Activated naive CD4-positive, alpha-beta T cell treated with anti-CD3 and anti-CD28 coated beads for 36 hours (primary cell): ENCODE measurements at places on chromosomes 2 and 18.
A peak's percentile ranks its signal among the peaks of the same experiment; 100 is the strongest.

DNA sequence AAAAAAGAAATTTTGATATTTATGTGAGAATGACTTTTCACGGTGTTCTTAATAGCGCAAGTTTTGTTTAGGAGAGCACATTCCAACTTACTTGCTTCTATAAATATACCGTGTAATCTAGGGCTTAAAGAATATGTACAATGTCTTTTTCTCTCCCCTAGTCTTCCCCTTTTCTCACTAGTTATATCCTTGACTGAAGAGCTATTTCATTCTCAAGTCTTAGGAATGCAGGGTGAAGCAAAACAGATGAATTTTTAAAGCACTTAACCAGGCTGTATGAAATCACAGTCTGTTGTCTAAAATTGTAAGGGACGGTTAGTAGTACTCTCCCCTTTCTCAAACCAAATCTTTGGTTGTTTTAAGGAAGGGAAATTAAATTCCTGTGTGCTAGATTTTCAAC lies 29.6 kb upstream of the SLC30A6 start:
- peaks cover 6% of the 10 kb centered on the region for H3K36me3 ChIP-seq
- no peak overlapping the region for H3K4me3 ChIP-seq
- H3K4me1 ChIP-seq: no peaks in the 10 kb centered on the region
- no peak overlapping the region for H3K27ac ChIP-seq

DNA sequence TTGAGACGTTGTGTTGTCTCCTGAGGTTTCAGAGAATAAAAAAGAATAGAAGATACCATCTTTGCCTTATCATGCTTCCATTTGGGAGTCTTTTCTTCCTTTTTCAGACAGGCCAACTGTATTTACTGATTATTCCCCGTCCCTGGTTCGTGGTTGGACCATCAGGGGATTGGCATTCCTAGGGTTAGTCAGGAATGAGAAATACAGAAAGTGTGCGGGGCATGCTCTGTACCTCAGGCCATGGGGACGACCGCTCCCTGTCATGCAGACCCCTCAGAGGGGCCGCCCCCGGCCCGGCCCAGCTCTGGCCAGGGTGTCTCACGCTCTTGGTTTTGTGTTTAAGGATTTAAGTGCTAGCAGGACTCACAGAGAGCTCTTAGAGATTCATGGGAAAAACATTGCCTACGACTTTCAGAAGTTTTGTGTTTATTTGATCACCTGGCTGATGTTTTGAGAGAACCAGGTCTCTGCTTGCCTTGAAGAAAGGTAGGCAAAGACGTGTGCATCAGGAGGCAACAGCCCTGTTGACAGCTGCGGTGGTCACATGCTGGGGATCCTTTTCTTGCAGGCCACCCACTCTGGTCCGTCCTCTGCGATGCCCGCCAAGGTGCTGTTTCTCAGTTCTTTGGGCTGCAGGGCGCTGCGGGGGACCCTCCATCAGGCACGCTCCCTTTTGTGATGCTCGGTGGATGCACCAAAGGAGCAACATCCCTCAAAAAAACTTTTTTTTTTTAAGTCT lies 317.8 kb downstream of the AGAP1 start:
- H3K4me3 ChIP-seq: no peak overlapping the region
- no peaks in the 10 kb centered on the region for H3K4me1 ChIP-seq
- H3K27me3 ChIP-seq: no peaks in the 10 kb centered on the region

DNA sequence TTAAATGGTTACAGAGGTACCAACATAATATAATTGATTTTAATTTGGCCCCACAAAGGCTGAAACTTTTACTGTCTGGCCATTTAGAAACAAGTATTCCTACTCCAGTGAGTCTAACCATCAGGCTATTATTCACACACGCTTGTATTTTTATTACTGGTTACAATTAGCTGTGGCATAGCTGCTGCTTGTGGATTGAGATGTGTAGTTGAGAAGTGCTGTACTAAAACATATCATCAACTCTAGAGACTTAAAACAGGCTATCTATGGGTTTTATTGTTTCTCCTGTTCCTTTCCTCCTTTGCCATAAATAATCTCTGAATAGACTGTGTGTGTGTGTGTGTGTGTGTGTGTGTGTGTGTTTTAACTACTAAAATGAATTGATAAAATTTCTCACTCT lies 530.2 kb downstream of the CCDC85A start:
- no peaks in the 10 kb centered on the region for H3K4me1 ChIP-seq
- no peaks in the 10 kb centered on the region for H3K36me3 ChIP-seq
- H3K27me3 ChIP-seq: no peaks in the 10 kb centered on the region
- H3K27ac ChIP-seq: no peak overlapping the region

DNA sequence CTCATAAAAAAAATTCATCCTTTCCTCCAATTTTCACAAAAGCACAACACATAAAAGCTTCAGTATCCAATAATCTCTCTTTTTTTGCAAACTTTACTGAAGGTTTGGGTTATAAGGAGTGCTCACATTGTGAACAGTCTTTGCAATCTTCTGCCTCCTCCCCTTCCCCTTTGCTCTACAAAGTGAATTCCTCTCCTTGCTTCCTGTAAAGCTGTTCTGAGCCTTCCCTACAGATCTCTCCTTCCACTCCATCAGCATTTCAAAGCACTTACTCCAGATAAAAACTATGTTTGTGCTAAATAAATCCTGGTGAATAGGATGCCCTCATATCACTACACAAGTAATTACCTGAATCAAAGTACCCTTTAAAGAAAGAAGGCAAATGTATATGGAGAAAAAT lies 4.6 kb upstream of the PDK1 start:
- DNase-seq: no peak
- no peak overlapping the region for H3K4me3 ChIP-seq
- H3K36me3 ChIP-seq: peaks cover 13% of the 10 kb centered on the region
- H3K4me1 ChIP-seq: peaks cover 42% of the 10 kb centered on the region
- no peak overlapping the region for H3K27ac ChIP-seq
- no peaks in the 10 kb centered on the region for H3K27me3 ChIP-seq

- H3K27ac ChIP-seq: no peak overlapping the region
- peaks cover 49% of the 10 kb centered on the region for H3K4me1 ChIP-seq
- no peaks in the 10 kb centered on the region for H3K36me3 ChIP-seq
- H3K27me3 ChIP-seq: peaks cover 4% of the 10 kb centered on the region
Observed at GRCh38 chr2:230865766-230866755, 1.3 kb downstream of the ITM2C start.

GRCh38 chr2:177184606-177185005 lies 28.0 kb upstream of the HNRNPA3 start:
- H3K4me1 ChIP-seq: no peaks in the 10 kb centered on the region
- H3K27ac ChIP-seq: no peak overlapping the region
- H3K27me3 ChIP-seq: no peaks in the 10 kb centered on the region
- H3K36me3 ChIP-seq: no peaks in the 10 kb centered on the region
- no peak for DNase-seq

DNA sequence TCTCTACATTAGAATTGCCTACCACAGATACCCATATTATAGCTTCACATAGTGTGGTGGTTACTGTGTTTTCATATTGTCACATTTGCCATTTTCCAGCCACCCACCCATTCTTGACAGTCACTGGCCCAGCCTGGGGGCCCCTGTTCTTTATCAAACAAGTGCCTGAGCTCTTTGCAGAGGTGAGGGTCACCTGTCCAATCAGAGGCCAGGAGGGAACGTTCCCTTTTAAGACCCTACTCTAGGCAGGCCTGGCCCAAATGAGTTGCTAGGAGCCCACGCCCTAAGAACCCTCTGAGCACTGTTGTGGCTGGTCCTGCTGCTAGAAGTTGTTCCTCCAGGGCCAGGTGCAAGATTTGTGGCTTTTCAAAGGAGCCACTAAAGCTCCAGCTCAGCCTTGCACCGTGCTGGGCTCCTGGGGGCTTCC lies 5.2 kb downstream of the IL37 start:
- H3K36me3 ChIP-seq: no peaks in the 10 kb centered on the region
- H3K27ac ChIP-seq: no peak overlapping the region
- H3K4me1 ChIP-seq: peaks cover 14% of the 10 kb centered on the region
- peak; percentile 8 for DNase-seq
- H3K27me3 ChIP-seq: no peaks in the 10 kb centered on the region
- H3K4me3 ChIP-seq: no peak overlapping the region

GRCh38 chr2:17306706-17307105 lies 211.5 kb downstream of the RAD51AP2 start:
- H3K27me3 ChIP-seq: peaks cover 16% of the 10 kb centered on the region
- no peaks in the 10 kb centered on the region for H3K4me1 ChIP-seq
- H3K36me3 ChIP-seq: no peaks in the 10 kb centered on the region
- H3K27ac ChIP-seq: no peak overlapping the region
- DNase-seq: no peak

DNA sequence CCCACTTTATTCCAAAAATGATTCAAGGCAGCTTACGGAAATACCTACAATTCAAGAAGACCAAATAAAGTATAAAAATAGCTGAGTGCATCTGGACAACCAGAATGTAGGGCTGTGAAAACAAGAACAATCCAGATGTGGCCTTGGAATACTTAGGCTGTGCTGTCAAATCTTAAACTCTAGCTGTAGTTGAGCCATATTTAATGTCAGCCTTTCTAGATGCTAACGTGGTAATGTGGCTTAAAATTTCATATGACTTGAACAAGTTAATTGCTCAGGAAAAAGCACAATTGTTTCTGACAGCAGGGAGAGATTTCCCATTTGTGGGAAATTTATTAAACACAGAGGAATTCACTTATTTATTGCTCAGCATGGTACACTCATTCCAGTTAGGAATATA lies 14.6 kb upstream of the NAPG start:
- no peaks in the 10 kb centered on the region for H3K4me1 ChIP-seq
- peaks cover 15% of the 10 kb centered on the region for H3K27me3 ChIP-seq
- no peak overlapping the region for H3K27ac ChIP-seq
- no peak overlapping the region for H3K4me3 ChIP-seq
- no peaks in the 10 kb centered on the region for H3K36me3 ChIP-seq

DNA sequence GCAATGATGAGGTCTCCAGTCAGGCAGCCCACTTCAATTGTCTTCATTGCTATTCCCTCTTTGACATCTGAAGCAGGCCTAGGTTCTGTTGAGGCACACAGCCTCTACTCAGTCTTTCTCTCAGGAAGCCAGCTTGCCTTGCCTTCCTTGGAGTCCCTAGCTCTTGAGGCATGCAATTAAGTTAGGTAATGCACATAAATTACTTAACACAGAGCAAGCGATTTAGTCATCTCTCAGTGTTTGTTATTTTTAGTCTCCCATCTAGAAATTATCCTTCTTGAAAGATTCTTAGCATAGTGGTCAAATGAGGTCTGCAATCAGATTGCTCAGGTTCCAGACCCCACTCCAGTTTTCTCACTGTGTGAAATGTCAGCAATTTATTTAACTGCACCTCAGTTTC lies 32.0 kb downstream of the SULT1C4 start:
- H3K27ac ChIP-seq: no peak overlapping the region
- H3K27me3 ChIP-seq: peaks cover 3% of the 10 kb centered on the region
- H3K36me3 ChIP-seq: no peaks in the 10 kb centered on the region
- no peaks in the 10 kb centered on the region for H3K4me1 ChIP-seq
- no peak for DNase-seq
- no peak overlapping the region for H3K4me3 ChIP-seq

GRCh38 chr18:59345556-59345955 lies 13.5 kb downstream of the LMAN1 start:
- peaks cover 43% of the 10 kb centered on the region for H3K4me1 ChIP-seq
- H3K36me3 ChIP-seq: peaks cover 83% of the 10 kb centered on the region
- H3K27ac ChIP-seq: no peak overlapping the region
- no peak for DNase-seq
- no peaks in the 10 kb centered on the region for H3K27me3 ChIP-seq

GRCh38 chr2:74691929-74692328 lies 37.9 kb downstream of the SEMA4F start:
- H3K4me1 ChIP-seq: no peaks in the 10 kb centered on the region
- no peaks in the 10 kb centered on the region for H3K36me3 ChIP-seq
- no peak overlapping the region for H3K4me3 ChIP-seq
- H3K27me3 ChIP-seq: no peaks in the 10 kb centered on the region
- H3K27ac ChIP-seq: no peak overlapping the region
- no peak for DNase-seq

GRCh38 chr18:58464104-58464625 lies 164.7 kb downstream of the ALPK2 start:
- H3K36me3 ChIP-seq: no peaks in the 10 kb centered on the region
- no peak overlapping the region for H3K4me3 ChIP-seq
- H3K4me1 ChIP-seq: no peaks in the 10 kb centered on the region
- no peak overlapping the region for H3K27ac ChIP-seq
- DNase-seq: no peak

DNA sequence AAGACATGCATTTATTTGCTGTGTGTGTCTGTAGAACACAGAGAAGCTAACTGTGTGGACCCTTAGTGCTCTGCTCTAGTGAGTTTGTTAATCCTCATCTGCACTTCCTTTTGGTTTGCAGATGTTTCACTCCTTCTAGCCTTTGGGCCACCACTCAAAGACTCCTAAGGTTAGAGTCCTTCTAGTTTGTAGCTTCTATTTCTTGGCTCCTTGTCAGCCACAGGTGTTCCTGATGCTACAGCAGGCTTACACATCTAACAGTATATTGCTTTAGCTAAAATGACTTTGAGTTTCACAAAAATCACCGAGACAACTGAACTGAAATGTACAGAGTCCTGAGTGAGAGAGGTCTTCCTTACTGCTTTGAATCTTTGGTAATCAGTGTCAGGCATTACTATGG lies 551.4 kb downstream of the NRXN1 start:
- no peak overlapping the region for H3K4me3 ChIP-seq
- no peaks in the 10 kb centered on the region for H3K4me1 ChIP-seq

DNA sequence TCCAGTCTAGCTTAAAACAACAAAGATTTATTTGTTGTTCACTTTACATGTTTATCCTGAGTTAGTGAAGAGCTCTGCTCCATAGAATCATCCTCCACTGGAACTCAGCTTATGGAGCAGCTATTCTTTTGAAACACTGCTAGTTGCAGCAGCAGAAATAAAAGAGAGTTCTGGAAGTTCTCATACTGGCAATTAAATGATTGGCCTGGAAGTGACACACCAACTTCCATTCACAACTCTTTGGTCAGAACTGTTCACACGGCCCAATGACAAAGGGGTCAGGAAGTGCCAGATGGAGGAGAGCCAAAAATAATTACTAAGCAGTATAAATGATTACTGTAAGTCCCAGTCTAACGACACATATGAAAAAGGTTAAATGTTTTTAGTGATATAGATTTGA lies 39.1 kb downstream of the FBXO11 start:
- DNase-seq: peak; percentile 34
- H3K36me3 ChIP-seq: peaks cover 4% of the 10 kb centered on the region
- H3K27me3 ChIP-seq: no peaks in the 10 kb centered on the region
- peak overlapping the region; percentile 75 for H3K27ac ChIP-seq
- H3K4me1 ChIP-seq: peaks cover 85% of the 10 kb centered on the region

GRCh38 chr18:13376298-13376840 lies 157.8 kb downstream of the LDLRAD4 start:
- no peaks in the 10 kb centered on the region for H3K27me3 ChIP-seq
- DNase-seq: peak; percentile 56
- no peaks in the 10 kb centered on the region for H3K36me3 ChIP-seq
- peaks cover 87% of the 10 kb centered on the region for H3K4me1 ChIP-seq

DNA sequence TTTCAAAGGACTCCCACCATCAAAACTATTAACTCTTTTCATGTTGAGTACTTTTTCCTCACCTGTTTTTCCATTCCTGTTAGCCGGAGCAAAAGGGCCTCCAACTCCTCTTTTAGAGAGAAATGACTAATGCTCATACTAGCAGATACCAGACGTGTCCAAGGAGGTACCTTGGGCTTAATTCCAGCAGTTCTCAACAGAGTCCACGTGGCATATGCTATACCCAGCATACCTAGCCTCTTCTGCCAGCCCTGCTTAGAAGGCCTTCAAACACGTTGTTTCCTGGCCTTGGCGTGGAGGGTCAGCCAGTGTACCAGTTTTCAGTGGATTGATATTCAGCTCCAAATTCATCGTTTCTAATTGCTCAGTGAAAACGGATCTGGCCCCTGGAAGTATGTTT lies 123.9 kb downstream of the MGAT5 start:
- H3K4me3 ChIP-seq: no peak overlapping the region
- DNase-seq: no peak
- no peaks in the 10 kb centered on the region for H3K27me3 ChIP-seq
- H3K4me1 ChIP-seq: no peaks in the 10 kb centered on the region
